ENCODE measurements at places on chromosomes 13 and 19.

GRCh38 chr13:112065867-112066623 is 904 bp upstream of the SOX1 start:
- DNase-seq = no peak

DNA sequence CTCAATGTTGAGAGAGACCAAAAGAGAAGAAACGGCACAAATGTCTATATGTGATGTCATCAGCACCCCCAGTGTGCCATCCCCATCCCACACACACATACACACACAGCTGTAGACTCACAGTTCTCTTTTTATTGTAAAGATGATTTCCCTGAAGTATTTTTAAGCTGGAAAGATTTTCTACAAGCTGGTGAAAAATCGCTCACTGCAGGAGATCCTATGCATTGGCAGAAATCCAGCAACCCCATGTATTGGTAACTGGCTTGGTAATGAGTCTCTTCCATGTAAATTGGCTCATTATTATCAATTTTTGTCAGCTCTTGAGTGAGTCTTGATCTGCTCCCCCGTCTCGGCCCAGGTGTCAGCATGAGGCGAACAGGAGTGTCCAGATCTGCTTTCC is 107.1 kb upstream of the UQCRFS1 start:
- no peak for DNase-seq

GRCh38 chr13:100611678-100612492 is 23.3 kb upstream of the GGACT start:
- DNase-seq = no peak

DNA sequence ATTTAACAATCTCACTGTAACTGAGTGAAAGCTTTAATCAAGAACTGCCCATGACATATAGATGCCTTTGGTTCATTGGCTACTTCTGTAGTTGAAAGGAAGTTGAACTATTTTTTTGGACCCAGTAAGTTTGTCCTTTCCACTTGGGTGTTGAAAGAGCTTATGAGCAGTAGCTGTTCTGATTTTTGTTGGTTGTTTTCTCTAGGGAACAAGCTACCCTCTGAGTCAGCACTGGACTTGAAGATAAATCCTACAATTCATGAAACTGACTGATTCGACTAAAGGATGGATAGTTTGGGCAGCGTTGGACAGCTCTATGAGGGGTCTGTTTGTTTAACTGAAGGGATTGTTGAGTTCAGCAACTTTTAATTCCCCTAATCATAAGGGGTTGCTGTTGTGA is 101.0 kb downstream of the PAN3 start:
- DNase-seq = no peak

Data from germinal center (tissue), 1 donor.